Karpas-422 (cell line): ENCODE measurements at places on chromosomes 7 and 10. TPM values are rescaled to one million over a fixed set of nuclear protein-coding genes. Genes with fewer than 3 reads are reported as not detected.

GARS1 gene
- total RNA-seq: 237 and 296 TPM in 2 replicates

DNA sequence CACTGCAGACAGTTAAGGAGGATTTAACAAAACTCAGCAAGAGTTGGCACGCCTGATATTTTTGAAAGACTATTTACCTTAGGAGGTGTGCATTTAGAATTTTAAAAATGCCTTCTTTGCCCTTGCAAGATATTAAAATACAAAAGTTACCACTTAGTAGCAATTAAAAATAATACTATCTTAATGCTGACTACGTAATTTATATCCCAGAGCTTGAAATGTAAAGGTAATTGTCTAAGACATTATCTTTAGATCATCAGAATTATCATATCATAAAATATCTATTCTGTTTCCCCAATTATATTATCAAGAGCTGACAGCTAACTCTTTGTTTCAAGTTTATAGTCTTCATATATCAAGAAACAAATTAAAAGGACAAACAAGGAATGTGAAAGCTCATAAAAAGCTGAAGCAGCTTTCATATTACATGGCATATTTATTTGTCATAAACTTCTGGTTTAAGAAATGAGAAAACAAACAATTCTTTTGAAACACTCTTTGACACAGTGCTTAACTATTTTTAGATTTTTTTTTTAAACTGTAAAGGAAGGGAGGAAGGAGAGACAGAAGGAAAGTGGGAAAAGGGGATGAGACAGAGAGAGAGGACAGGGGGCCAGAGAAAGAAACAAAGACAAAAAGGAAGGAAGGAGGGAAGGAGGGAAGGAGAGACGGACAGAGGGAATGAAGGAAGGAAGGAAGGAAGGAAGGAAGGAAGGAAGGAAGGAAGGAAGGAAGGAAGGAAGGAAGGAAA lies 73.5 kb downstream of the RTKN2 start:
- no peaks in the 10 kb centered on the region for H3K36me3 ChIP-seq
- DNase-seq: no peak
- no peak overlapping the region for H3K4me3 ChIP-seq
- no peaks in the 10 kb centered on the region for H3K27me3 ChIP-seq

DNA sequence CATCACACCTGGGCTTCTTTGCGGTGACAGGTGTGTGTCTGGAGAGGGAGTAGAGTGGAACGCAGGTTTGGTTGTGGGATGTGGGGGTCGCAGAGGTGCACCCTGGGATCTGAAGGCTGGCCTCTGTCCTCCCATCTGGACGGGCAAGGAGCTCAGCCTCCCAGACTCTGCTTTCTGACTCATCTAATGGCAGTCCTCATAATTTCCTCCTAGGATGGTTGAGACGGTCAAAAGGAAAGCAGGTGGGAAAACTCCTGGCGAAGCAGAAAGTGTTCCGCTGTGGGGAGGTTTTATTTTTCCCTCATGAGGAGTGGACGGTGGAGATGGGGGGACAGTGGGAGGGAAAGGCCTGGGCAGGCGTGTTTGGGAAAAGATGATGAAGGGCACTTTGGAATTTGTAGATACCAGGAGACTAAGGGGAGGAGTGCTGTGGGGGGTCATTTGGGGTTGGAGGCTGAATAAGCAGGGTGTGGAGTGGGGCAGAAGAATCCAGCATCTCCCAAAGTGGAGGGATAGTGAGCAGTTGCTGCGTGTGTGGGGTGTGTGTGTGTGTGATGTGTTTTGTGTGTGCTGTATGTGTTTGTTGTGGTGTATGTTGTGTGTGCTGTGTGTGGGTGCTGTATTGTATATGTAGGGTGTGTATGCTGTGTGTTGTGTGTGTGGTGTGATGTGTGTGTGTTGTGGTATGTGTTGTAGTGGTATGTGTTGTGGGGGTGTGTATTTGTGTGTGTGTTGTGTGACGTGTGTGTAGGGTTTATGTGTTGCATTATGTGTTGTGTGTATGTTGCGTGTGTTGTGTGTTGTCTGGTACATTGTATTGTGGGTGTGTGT lies 97.2 kb upstream of the PODXL start:
- H3K4me3 ChIP-seq: no peak overlapping the region
- no peak overlapping the region for H3K27ac ChIP-seq
- H3K4me1 ChIP-seq: no peaks in the 10 kb centered on the region
- H3K36me3 ChIP-seq: no peaks in the 10 kb centered on the region
- DNase-seq: peak; percentile 19

DNA sequence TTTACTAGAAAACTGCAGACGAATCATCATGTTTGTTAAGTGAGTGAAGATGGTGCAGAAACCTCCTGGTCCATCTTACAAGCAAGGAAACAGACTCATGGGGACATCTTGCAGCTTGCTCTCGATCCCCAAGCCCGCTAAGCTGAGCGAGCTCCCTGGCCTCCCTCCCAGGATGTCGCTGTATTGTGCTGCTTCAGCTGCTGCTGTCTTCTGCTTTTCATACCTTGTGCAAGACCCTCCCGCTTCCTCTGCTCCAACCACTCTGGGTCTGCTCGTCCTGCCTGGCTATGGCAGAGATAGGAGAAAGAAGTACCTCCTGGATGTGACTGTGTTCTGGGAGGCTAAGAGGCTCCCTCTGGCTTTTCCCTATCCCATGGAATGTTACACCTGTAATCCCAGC lies 285.2 kb upstream of the FZD8 start:
- no peaks in the 10 kb centered on the region for H3K4me1 ChIP-seq
- no peak for DNase-seq
- H3K4me3 ChIP-seq: no peak overlapping the region
- H3K36me3 ChIP-seq: no peaks in the 10 kb centered on the region
- H3K27ac ChIP-seq: no peak overlapping the region

RPEL1 gene
- total RNA-seq: not detected in 2 replicates

MSS51 gene
- total RNA-seq: 2.7 and 5.7 TPM in 2 replicates

AOAH gene
- 1.4 TPM in 1 of 2 replicates, not detected in the other for total RNA-seq
